ENCODE measurements at places on chromosomes 3 and 15.

- DNase-seq, result no peak
These were observed 8.3 kb downstream of the LMCD1 start for GRCh38 chr3:8509961-8510360.

DNA sequence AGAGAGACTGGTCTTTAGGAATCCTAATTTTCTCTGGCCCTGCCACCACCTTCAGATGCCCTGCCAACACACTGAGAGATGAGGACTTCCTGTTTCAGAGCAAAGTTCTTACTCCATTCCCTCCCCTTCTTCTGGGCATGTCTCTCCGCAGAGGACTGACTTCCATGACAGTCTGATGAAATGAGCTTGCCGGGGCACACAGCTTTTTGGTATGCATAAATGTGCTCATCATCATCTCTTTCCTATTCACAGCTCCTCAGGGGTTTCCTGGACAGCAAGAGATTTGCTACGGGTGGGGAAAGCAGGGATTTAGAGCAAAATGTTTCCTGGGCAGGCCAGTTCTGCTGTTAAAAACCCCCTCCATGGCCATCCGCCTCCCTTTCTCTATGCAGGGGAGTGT is 27.6 kb upstream of the SEMA6D start:
- DNase-seq, result no peak

DNA sequence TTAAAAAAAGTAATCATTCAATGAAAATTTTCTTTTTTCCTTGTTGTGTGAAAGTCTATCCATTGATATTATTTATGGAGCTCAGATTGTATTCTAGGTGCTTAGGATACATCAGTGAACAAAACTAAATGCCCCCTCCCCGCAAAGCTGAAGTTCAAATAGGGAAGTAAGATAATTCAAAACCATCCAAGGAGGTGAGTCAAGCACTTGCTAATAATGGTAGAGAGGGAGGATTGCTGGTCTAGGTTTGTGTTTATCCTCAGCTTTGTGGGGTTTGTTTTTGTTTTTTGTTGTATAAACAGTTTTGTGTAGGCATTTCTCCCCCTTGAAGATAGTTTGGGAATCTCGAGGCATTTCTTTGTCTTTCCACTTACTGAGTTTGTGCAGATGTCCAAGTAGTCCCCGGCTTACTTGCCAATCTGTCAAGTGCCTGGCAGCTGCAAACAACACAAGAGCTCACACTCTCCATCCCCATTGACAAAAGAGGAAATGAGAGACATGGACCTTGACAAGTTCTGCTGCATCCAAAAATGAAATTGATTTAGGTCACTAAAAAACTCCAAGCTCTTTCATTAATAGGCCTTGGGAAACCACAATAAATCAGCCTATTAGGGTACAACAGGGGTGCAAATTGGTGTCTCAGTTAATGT is 575.8 kb upstream of the TBL1XR1 start:
- no peak for DNase-seq

GRCh38 chr3:13577181-13578121 is 28.5 kb downstream of the FBLN2 start:
- DNase-seq, result no peak

DNA sequence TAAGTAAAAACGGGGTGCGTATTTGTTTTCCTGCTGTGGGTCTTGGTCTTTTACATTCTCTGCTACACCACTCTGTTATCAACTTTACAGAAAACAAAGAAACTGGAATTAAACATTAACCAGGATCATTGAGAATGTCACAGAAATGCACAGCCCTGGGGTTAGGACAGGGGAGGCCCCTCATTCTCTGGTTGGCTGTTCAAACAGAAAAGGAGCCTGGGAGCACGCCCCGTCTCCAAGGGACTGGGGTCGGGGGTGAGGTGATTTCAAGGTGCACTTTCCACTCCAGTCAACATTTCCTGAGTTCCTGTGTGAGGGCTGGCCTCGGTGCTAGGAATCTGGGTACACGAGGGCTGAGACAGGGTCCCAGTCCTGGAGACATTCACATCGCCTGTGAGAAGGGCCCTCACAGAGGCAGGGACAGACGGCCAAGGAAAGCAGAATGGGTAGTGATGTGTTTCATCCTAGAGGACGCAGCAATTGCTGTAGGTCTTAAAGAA is 30.3 kb downstream of the CPN2 start:
- no peak for DNase-seq

DNA sequence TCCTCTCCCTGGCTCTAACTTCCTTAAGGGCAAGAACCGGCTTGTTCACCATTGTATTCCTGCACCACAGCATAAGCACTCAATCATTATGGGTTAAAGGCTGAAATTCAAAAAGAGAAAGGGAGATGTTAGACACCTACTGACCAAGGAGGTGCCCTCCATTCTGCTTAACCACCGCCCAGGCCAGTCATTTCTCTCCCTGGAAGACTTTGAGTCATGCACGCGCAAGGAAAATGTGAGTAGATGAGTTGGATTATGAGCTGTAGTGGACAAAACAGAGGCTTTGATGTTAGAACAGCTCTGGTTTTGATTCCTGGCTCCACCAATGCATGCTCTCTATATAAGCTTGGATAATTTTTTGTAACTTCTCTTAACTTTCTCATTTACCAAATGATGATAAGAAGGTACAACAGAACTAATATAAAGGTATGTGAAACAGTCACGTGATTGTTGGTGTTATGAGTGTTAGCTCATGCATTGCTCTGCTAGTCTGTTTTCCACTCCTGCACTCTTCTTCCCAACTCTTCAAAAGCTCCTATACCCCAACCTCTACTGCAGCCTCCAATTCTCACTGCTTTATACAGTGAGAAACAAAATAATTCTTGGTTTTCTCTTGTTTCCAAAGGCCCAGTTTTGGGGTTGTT is 148.4 kb upstream of the ATP11B start:
- no peak for DNase-seq

- DNase-seq, result no peak
These were observed 138.7 kb downstream of the STT3B start for GRCh38 chr3:31671451-31671850.

DNA sequence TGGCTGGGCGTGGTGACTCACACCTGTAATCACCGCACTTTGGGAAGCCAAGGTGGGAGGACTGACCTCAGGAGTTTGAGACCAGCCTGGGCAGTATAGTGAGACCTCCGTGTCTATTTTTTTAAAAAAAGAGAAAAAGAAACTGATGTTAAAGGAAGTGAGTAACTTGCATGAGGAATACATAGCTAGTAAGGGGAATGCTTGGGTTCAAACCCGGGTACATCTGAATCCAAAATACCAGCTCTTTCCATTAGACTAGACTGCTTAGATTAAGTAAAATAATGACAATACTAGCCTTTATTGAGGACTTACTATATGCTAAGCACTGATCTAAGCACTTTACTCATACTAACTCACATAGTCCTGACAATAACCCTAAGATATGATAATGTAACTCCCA is 22.4 kb downstream of the TM4SF4 start:
- DNase-seq, result no peak

GRCh38 chr3:161914703-161915417 is 418.3 kb downstream of the OTOL1 start:
- DNase-seq, result no peak

DNA sequence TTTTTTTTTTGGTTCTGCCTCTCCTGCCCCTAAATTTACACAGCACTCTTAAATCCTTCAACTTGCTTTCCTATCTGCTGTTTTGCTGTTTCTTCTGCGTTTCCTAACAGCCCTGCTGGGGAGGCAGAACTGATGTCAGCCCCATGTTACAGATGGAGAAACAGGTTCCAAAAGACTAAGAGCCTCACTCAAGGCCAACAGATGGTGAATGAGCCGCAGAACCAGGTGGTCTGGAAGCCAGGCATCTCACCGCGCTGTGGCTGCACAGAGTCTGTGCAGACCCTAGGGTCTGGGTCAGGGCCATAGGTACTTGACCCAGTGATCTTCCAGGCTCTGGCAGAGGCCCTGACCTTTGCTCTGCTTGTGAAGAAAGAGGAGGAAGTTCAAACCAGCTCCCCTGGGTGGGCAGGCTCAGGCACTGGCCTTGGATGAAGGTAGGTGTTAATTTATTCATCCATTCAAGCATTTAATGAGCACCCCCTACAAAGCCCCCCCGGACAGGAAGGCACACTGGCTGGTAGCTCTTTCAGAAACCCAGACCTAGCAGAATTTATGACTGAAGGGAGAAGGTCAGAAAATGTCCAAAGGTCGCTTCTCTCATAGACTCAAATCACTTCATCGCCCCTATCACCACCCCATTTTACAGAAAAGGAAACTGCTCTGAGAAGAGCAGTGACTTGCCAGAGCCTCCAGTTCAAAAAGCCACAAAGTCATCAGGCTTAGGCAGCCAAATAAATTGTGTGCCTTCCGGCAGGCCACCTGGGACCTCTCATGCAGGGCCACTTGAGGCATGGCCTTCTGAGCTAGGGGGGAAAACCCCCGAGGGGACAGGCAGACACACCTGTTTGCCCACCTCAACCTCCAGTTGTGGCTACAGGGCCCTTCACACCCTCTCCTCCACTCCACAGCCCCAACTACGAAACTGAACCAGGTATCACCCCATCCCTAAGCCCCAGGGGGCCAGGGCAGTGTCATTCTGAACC is 2.7 kb downstream of the CHDH start:
- no peak for DNase-seq

GRCh38 chr15:85036716-85037115 is 55.1 kb downstream of the PDE8A start:
- DNase-seq, result no peak

- DNase-seq, result no peak
These were observed 34.0 kb downstream of the ARIH2 start for GRCh38 chr3:48952510-48953118.

- no peak for DNase-seq
These were observed 34.0 kb downstream of the BHLHE40 start for GRCh38 chr3:5013021-5013906.

- no peak for DNase-seq
These were observed 316.2 kb upstream of the THRB start for GRCh38 chr3:24810881-24811280.

GRCh38 chr15:40859206-40859851 is 14.7 kb downstream of the RHOV start:
- DNase-seq, result no peak

DNA sequence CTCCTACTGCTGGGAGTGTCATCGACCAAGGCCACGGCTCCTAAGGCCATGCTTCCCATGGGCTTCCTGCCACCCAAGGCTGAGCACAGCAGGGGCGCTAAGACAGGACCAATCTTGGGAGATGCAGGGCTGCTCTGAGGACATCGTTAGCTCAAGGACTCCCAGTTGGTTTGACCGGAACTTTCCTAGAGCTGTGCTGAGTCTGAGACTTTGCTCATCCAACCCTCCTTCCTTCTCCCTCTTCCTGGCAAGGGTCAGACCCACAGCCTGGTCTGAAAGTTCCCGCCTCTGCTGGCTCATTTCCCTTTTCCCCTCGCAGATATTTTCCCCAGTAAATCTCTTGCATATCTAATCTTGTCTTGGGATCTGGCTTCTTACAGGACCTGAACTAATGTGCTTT is 57.2 kb downstream of the EPHB3 start:
- no peak for DNase-seq

DNA sequence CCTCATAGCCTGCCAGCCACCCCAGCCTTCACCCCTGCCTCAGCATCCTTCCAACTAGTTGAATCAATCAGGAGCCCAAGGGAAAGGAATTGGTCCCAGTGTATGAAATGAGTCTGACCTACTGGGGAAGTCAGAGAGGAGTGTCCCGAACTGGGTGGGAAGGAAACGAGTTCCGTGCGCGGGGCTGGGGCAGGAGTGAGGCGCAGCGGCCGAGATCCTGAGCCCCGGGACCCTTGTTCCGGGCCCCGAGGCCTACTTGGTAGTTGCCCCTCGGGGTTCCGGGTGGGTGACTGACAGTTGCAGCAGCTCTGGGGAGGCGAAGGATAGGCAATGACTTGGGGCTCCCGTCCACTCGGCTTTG is 1.1 kb upstream of the PLCL2 start:
- no peak for DNase-seq

- DNase-seq, result no peak
These were observed 57.1 kb downstream of the DHX30 start for GRCh38 chr3:47859956-47860605.

DNA sequence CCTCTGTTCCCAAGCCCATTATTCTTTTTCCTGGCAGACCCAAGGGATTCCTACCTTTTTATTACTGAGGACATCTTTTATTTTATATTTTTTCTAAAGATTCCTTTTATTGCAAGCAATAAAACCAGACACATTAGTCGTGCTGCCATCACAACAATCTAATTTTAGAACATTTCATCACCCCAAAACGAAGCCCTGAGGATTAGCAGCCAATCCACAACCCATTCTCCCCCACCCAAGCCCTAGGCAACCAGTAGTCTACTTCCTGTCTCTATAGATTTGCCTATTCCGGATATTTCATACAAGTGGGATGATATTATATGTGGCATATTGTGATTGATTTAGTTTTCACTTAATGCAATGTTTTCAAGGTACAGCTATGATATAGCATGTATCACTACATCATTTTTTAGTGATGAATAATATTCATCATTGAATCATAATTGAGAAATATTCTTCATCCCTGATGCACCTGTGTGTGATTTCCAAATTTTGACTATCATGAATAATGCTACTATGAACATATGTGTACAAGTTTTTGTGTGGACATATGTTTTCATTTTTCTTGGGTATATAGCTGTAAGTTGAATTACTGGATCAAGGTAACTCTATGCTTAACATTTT is 65.7 kb downstream of the IL1RAP start:
- no peak for DNase-seq

DNA sequence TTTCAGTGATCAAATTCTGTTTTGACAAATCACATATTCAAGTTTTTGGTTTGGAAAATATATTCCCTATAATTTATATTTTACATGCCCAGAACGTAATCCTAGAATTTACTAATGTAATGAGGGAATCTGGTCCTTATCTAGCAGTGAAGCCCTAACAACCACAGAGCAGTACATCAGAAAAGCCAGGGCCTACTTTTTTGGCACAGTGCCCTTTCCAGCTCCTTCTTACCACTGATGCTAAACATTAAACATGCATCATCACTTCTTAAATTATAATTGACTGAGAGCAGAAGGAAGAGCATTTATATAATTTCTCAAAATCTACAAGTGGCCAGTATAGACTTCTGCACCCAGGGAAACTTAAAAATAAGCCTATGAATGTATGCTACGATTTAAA is 66.7 kb downstream of the FBXL22 start:
- DNase-seq, result no peak

- DNase-seq, result no peak
These were observed 11.5 kb downstream of the PPP4R2 start for GRCh38 chr3:73007992-73008712.

GRCh38 chr3:52561028-52561747 is 24.8 kb downstream of the UQCC5 start:
- no peak for DNase-seq

- no peak for DNase-seq
These were observed 14.8 kb upstream of the TMOD3 start for GRCh38 chr15:51814606-51815005.

- DNase-seq, result peak; percentile 79
These were observed 358.4 kb upstream of the NR2F2 start for GRCh38 chr15:95972041-95972553.

GRCh38 chr3:43059456-43059855 is 46.4 kb downstream of the POMGNT2 start:
- no peak for DNase-seq

- no peak for DNase-seq
These were observed 276.2 kb upstream of the RARB start for GRCh38 chr3:25151903-25152295.

GRCh38 chr3:79521221-79521848 is 246.5 kb downstream of the ROBO1 start:
- DNase-seq, result no peak
